Right ventricle myocardium inferior (tissue), 1 donor: ENCODE measurements at places on chromosomes 6 and 20.

DNA sequence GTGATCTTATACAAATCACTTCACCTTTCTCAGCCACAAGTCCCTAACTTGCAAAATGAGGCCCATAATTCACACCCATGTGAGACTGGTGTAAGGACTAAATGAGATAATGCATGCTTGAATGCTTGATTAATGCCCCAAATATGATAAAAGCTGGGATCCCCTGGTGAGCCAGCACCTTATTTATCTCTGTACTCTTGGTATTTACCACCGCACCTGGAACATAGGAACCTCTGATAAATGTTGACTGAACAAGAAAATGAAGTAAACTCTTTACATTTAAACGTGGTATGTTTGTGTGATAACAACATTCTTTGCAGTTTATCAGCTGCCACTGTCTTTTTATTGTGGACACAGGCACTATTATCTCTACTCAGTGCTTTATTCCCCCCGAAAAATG is 2.5 kb upstream of the APOBEC2 start:
- no peak for DNase-seq

DNA sequence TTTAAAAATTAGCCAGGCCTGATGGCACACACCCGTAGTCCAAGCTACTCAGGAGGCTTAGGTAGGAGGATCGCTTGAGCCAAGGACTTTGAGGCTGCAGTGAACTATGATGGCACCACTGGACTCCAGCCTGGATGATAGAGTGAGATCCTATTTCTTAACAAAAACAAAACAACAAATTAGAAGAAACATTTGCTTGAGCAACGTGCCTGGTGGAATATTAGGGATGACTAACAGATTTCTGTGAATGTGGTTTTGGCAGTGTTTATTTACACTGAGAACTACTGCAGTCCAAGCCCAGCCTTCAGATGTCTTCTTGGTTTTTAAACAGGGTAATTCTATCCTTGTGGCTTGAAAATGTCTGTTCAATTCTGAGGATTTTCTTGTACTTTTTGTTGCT is 9.2 kb downstream of the PPP1R3G start:
- DNase-seq: no peak

DNA sequence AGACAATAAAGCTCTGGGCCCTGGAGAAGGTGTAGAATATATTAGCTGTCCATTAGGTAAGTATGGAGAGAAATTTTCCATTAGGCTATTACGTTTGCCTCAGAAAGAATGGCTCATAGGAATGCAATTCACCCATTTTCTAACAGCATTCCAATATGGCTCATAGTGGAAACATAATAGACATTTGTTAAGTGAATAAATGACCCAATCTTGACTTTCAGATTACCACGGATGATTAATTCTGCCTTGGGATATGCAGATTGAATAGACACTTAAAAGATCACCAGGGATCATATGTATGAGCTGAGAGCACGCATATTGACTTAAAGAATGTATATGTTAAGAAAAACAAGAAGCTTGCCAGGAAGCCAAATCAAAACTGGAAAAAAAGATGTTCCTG is 209.1 kb upstream of the CDYL start:
- DNase-seq: no peak

GRCh38 chr20:51087266-51087665 is 64.4 kb upstream of the KCNG1 start:
- DNase-seq: no peak

DNA sequence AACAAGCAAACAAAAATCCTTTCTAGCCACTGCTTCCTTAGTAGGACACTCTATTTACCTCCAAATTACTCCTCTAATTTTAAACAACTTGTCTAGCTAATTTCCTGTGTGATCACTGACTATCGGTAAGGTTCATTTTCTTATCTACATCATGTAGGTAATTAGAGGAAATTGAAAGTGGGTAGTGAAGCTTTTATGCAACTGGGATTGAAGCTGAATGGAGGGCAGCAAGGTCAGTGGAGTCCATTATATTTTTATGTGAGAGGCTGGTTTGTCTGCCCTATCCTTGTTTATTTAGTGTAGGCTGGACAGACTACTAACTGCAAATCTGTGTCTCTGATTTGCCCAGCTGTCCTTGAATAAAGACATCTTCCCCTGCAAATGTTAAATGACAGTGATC is 88.5 kb upstream of the SIM1 start:
- DNase-seq: no peak

- no peak for DNase-seq
These were observed 80.7 kb upstream of the NHSL1 start for GRCh38 chr6:138580040-138580439.

DNA sequence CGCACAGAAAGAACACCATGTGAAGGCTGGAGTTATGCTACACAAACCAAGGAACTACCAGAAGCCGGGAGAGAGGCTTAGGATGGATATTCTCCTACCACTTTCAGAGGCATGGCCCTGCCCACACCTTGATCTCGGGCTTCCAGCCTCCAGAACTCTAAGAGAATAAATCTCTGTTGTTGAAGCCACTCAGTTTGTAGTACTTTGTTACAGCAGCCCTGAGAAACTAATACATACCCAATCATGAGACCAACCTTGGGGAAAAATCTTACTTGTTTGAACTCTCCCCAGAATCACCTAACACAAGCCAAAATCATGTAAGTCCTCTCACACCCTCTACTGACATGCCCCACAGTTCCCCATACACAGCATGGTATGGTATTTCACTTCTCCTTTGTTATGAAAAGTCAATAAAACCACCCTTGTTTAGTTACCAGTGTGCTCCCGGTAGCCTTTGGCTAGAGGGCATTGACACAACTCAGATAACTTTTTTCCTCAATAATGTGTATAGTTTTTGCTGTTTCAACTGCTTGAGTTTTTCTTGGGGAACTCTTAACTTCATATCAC is 40.7 kb upstream of the SLC2A12 start:
- DNase-seq: no peak

- DNase-seq: no peak
These were observed 37.4 kb upstream of the MRPS10 start for GRCh38 chr6:42255050-42255449.

DNA sequence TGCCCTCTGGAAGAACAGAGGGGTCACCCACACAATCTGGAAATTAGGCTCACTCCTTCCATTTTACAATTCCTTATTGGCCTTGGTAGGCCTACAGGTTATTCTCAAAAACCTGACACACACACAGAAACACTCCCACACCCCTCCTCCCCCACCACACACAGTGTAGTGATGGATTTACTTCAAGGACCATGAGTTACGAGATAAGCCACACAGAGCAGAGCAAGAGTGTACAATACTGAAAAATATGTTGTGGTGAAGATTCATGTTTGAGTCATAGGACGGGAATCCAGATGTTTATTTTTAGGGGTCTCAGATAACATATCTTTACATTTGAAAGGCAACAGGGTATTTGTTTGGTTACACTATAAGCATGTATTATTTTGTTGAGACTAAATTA is 291.9 kb downstream of the PLCB1 start:
- no peak for DNase-seq

DNA sequence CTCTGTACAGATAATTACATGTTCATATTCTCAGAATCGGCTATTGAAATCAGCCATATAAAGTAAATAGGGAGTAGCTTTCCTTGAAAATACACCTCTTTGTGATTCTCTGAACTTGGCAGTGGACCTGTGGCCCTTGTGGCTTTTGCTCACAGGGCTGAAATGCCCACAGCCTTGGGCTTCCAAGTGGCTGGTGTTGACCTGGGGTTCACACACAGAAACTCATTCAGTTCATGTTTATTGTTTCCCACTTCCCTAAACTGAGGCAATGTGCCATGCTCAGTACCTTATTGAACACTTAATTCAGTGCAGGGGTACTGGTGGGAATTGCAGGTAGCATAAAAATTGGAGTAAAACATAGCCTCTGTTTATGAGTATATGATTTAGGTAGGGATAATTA is 19.1 kb upstream of the TULP4 start:
- no peak for DNase-seq

DNA sequence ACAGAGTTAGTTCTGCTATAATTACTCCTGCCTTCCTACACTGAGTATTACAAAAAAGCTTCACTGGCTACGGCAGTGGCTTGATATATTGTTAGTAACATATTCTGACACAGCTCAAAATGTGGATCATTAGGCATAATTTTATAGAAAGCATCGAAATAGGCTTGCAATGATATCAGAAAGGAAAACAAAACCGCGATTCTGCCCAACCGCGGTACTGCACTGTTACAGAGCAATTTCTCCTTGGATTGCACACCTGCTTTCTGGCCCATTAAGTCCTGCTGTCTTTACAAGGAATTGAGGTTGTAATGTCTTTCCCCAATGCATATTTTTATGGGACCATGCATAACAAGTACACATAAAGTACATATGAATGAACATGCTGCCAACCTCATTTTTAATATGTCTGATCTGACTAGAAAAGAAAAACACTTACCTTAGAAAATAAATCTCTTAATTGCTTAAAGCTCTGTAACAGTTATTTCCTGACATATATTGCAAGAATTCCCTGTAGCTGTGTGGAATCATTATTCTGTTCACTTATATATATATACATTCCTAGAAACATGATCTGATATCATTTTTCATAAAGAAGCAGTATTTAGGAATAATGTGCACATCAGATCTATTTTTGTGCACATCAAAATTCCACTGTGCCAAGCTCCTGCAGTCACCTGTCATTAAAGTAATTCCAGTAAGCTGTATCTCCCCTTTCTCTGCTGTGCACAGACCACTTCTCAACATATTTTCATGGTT is 763.9 kb downstream of the HACE1 start:
- DNase-seq: no peak

GRCh38 chr6:129267028-129267427 is 384.1 kb downstream of the LAMA2 start:
- DNase-seq: no peak

- DNase-seq: peak; percentile 54
These were observed 8.5 kb upstream of the PSMG4 start for GRCh38 chr6:3250231-3250675.

DNA sequence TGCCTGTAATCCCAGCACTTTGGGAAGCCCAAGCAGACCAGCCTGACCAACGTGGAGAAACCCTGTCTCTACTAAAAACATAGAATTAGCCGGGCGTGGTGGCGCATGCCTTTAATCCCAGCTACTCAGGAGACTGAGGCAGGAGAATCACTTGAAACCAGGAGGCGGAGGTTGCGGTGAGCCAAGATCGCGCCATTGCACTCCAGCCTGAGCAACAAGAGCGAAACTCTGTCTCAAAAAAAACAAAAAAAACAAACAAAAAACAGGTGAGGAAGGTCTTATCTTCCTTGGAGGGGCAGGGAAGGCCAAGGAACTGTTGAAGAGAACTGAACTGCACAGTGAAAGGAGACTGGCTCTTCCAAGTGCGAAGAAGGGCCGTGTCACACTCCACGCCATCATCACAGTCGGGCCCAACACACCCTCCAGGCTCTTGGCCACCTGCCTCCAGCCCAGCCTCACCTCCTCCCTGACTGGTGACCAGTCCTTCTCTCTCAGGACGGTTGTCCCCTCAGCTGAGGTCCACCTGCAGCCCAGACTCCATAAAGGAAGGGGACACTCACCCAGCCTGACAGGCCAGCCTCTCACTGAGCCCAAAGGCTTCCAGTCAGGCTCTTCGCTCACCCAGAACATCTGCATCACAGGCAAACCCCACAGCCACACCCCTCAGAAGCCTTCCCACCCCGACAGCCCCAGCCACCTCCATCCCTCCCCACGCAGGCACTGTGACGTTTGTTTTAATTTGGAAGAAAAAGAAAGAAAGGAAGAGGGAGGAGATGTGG is 4.1 kb downstream of the ZC3H12D start:
- DNase-seq: no peak

GRCh38 chr20:47776639-47777038 is 8.6 kb downstream of the SULF2 start:
- DNase-seq: no peak

GRCh38 chr6:37882292-37882691 is 62.8 kb downstream of the ZFAND3 start:
- DNase-seq: no peak

DNA sequence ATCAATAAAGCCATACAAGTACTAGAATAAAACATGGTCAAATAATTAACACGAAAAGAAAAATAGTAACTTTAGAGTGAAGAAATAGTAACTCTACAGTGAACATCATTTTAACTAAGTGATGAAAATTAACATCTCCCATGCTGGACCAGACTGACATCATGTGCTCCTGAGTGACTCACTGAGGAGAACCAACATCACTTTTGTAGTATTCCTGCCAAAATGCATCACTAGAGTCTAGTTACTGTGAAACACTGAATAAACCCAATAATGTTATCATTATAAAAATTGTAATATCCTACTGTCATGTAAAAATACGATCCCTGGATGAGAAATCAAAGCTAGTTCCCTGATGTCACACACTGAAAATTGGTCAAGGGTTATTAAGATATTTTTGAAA is 361.3 kb downstream of the CD109 start:
- DNase-seq: no peak

DNA sequence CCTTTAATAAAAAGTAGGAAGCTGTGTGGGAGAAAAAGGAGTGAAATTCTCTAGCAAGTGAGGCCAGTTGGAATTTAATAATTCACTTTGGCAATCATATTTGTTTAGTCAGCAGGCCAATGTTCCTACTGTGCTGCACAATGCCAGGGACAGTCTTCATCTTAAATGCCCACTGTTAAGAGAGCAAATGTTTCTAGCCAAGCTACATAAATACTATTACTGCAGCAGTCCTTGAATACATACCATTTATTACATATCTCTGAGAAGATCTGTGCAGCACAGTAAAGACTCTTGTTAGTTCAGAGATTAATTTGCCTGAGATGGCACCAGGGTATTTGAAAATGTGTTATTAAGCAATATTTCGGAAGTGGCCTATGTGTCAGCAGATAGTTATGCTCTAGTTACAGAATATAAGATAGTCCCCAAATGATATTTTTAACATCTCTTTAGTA is 105.4 kb downstream of the OGFRL1 start:
- DNase-seq: no peak

DNA sequence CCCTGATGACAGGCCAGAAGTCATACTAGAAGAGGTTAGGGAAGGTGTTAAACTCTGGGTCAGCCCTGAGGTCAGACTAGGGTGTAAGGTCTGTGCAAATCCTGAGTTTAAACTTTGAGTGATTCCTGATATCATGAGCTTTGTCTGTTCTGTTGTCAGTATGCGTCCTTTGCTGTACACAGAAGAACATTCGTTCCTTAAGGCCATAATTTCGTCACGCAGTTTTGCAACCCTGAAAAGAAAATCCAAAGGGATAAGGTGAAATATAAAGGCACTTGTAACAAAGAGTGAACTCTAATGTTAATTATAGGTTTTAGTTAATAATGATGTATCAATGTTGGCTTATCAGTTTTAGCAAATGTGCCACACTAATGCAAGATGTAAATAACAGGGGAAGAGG is 2.3 kb downstream of the DST start:
- DNase-seq: no peak
